ENCODE measurements at places on chromosomes 7 and 10. TPM values are rescaled to one million over a fixed set of nuclear protein-coding genes. Genes with fewer than 3 reads are reported as not detected.
A peak's percentile ranks its signal among the peaks of the same experiment; 100 is the strongest.

DNA sequence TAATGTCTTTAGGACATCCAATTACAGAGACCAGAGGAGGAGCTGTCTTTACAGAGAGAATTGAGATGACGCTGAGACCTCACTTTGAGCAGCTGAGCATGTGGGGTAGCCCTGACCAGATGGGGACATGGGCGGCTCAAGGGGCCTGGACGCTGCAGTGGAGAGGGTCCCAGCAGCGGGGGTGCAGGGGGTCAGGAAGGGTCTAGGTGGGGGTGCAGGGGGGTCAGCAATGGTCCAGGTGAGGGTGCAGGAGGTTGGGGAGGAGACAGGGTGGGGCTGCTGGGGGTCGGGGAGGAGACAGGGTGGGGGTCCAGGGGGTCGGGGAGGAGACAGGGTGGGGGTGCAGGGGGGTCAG lies 43.2 kb upstream of the CFAP46 start:
- peaks cover 5% of the 10 kb centered on the region for H3K4me1 ChIP-seq
- no peak overlapping the region for H3K4me3 ChIP-seq
- H3K27ac ChIP-seq: no peak overlapping the region
- no peaks in the 10 kb centered on the region for H3K36me3 ChIP-seq

- H3K27me3 ChIP-seq: no peaks in the 10 kb centered on the region
- no peak for DNase-seq
- H3K4me1 ChIP-seq: no peaks in the 10 kb centered on the region
- H3K4me3 ChIP-seq: no peak overlapping the region
Observed at GRCh38 chr10:132926777-132927650, 15.4 kb downstream of the CFAP46 start.

- peak; percentile 18 for DNase-seq
- H3K27ac ChIP-seq: no peak overlapping the region
- no peak overlapping the region for H3K4me3 ChIP-seq
- H3K27me3 ChIP-seq: no peaks in the 10 kb centered on the region
- peaks cover 5% of the 10 kb centered on the region for H3K4me1 ChIP-seq
- peaks cover 32% of the 10 kb centered on the region for H3K36me3 ChIP-seq
Observed at GRCh38 chr10:119933179-119933578, 40.6 kb downstream of the SEC23IP start.

DNA sequence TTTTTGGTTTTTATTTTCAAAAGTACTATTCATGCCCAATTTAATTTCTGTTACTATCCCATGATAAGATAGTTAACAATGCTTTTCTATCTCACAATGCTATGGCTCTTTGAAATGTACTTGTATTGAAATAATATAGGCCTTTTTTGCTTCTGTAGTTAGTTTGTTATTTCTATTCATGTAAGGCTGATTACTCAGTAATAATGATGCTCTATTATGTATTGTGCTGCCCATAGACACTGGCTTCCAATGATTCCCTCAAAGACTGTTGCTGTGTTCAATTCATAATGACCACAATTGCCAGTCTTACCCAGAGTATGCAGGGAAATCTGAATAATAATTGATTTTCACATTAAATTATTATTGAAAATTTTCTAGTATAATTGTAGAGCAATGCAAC lies 155.5 kb upstream of the POT1 start:
- H3K4me3 ChIP-seq: no peak overlapping the region
- no peaks in the 10 kb centered on the region for H3K4me1 ChIP-seq
- no peak overlapping the region for H3K27ac ChIP-seq

GRCh38 chr10:91512458-91512857 lies 102.3 kb downstream of the HECTD2 start:
- peaks cover 7% of the 10 kb centered on the region for H3K4me1 ChIP-seq
- no peaks in the 10 kb centered on the region for H3K27me3 ChIP-seq
- peak overlapping the region; percentile 30 for H3K27ac ChIP-seq
- DNase-seq: no peak
- H3K36me3 ChIP-seq: peaks cover 4% of the 10 kb centered on the region

DNA sequence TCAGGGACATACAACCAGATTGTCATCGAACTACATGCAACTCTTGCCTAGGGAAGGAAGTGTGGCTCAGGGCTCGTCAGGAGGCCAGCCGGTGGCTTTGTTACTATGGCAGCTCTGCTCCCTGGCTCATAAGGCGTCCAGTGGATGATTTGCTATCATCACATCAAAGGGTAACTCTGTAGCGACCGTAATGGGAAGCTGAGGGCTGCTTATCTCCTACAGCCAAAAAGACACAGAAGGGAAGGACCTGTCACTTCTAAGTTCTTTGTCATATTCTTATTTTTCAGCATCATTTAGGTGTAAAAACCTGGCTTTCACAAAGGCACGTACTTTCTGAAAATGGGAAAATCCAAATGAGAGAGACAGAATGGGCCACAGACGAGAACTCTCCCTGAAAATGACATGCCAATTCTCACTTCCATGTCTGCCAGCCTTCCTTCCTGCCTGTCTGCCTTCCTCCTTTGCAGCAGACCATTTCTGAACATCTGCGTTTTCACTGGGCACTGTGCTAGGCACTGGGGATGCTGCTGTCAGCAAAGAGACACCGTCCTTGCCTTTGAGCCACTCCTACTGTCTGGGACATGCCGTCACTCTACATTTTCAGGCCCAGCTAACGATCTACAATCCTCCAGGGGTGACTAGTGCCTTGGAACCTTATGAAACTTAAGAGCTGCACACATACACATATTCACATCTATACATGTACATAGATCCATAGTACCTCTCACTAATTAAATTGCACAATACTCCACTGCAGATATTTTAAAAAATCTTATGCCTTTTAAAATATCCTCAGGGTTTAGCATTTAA lies 26.9 kb downstream of the ENKUR start:
- no peaks in the 10 kb centered on the region for H3K36me3 ChIP-seq
- no peaks in the 10 kb centered on the region for H3K27me3 ChIP-seq
- DNase-seq: no peak
- no peak overlapping the region for H3K4me3 ChIP-seq
- no peaks in the 10 kb centered on the region for H3K4me1 ChIP-seq

- H3K36me3 ChIP-seq: no peaks in the 10 kb centered on the region
- DNase-seq: no peak
- H3K4me3 ChIP-seq: no peak overlapping the region
- no peaks in the 10 kb centered on the region for H3K27me3 ChIP-seq
Observed at GRCh38 chr7:53426145-53426750, 390.8 kb downstream of the POM121L12 start.

GRCh38 chr7:120665068-120665467 lies 192.9 kb downstream of the TSPAN12 start:
- H3K4me1 ChIP-seq: no peaks in the 10 kb centered on the region
- no peak overlapping the region for H3K4me3 ChIP-seq
- DNase-seq: no peak
- no peak overlapping the region for H3K27ac ChIP-seq
- no peaks in the 10 kb centered on the region for H3K27me3 ChIP-seq

Gene ZPBP
- total RNA-seq: not detected

Gene PPP1R17
- total RNA-seq: not detected

Gene TMEM229A
- 0.09 TPM for total RNA-seq

Gene SYT15
- 1.4 TPM for total RNA-seq

Gene GRID2IP
- total RNA-seq: 0.07 TPM

Gene IFIT3
- 193 TPM for total RNA-seq

Gene SLC18A2
- not detected for total RNA-seq

Gene FOXI2
- total RNA-seq: not detected
